T-helper 17 cell (primary cell): ENCODE measurements at places on chromosomes 1 and 21. TPM values are rescaled to one million over a fixed set of nuclear protein-coding genes. Genes with fewer than 3 reads are reported as not detected.
A peak's percentile ranks its signal among the peaks of the same experiment; 100 is the strongest.

- no peaks in the 10 kb centered on the region for H3K36me3 ChIP-seq
- H3K4me3 ChIP-seq: peak overlapping the region; percentile 9
- DNase-seq: no peak
- peak overlapping the region; percentile 75 for H3K27ac ChIP-seq
- H3K4me1 ChIP-seq: peaks cover 67% of the 10 kb centered on the region
Measured at GRCh38 chr21:44017601-44018000, 5.5 kb downstream of the TRAPPC10 start.

DNA sequence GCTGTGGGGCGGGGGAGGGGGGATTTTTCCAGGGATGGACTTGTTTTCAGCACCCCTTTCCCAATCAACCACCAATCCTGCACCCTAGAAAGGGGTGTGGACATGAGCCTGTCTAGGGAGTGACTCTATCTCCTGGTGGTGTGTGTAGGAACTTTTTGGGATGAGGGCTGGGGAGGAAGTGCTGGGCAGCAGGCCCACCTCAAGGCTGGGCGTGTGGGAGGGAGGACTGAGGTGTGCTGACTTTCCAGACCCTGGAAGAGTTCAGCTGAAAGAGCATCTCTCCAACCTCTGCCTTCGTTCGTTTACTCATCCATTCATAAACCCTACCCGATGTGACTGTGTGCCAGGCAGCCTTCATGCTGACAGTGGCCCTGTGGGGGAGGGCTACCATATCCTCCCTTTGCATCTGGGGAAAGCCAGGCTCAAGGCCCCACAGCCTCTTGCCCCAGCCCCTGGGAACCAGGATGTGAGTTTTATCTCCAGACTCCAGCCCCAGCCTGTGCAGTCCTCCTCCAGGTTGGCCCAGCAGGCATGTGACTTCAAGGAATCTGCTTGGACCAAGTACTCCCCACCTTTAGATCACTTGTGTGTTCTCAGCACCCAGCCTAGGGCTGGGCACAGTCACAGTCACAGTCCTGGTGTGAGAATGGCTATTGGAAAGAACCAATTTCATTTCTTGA is 6.7 kb downstream of the KNCN start:
- peaks cover 22% of the 10 kb centered on the region for H3K4me1 ChIP-seq
- no peak overlapping the region for H3K27ac ChIP-seq
- DNase-seq: no peak

Gene CLDN17
- not detected for total RNA-seq

Gene FAM78B
- total RNA-seq: 0.15 TPM

DNA sequence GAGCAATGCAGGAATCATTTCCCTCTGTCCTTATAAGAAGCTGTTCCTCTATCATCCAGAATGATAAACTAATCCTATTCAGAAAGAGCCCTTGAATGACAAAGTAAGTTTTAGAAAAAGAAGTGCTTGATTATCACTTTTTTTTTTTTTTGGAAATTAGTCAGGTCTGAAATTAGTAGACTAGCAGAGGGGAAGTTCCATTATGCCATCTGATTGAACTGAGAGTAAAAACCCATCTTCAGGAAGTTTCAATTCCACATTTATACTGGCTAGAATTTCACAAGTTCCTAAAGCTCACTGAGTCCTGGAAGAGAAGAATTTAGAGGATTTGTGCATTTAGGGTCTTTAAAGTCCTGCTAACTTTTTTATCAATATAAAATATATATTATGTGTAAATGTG is 128.8 kb upstream of the COA6 start:
- H3K4me3 ChIP-seq: no peak overlapping the region
- no peak overlapping the region for H3K27ac ChIP-seq
- DNase-seq: no peak
- no peaks in the 10 kb centered on the region for H3K4me1 ChIP-seq
- H3K27me3 ChIP-seq: peaks cover 45% of the 10 kb centered on the region

Gene HSD3B1
- total RNA-seq: not detected

Gene PCP4
- not detected for total RNA-seq

Gene TFAP2E
- total RNA-seq: 3.2 TPM

DNA sequence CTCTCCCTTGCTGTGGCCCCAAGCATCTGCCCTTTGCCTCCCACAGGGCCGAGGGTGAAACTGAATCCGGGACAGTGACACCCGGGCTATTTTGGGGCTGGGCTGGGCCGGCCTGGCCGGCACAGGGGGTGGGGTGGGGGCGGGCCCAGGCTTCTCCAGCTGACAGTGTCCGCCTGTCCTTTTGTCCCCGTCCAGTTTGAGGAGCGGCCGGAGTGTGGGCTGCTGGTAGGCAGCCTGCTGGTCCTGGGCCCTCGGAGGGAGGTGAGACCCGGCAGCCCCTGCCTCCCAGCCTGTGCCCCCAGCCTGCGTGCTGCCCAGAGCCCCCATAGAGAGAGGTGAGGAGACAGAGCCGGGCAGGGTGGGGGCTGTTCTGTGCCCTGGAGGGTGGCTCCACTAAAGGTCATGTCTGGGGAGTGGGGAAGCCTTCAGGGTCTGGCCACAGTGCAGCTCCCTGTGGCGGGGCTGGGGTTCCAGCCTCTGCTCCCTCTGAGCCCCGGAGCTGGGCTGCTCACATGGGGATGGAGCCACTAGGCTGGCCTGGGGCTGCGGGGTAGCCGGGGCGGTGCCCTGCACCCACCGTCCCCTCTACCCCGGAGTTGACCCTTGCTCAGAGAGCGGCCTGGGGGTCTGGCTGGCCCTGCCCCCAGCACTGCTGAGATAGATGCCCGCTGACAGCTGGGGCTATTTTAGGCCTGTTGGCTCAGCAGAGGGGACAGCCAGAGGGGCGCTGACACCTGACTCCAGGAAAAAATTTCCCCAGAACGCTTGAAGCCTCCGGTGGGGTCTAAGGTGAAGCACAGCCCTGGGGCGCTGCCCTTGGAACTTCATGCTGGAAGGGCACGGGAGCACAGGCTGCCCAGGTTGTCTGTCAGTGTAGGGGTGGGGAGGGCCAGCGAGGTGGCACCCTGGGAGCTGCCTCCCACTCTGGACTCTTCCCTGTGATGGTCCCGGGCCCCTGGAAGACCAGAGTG is at the start of gene OBSCN:
Gene OBSCN, plus strand, starts transcription at position 194 of the 971 bp plus-strand sequence. CDS start 3,740 bp downstream, outside the sequence.
- no peaks in the 10 kb centered on the region for H3K27me3 ChIP-seq
- DNase-seq: no peak
- H3K4me1 ChIP-seq: no peaks in the 10 kb centered on the region
- H3K36me3 ChIP-seq: no peaks in the 10 kb centered on the region
- no peak within 1 kb of the TSS for H3K4me3 ChIP-seq

Gene AIRE
- total RNA-seq: 1.4 TPM
